Mesothelial cell of epicardium (in vitro differentiated cells): ENCODE measurements at places on chromosomes 6 and 20.

DNA sequence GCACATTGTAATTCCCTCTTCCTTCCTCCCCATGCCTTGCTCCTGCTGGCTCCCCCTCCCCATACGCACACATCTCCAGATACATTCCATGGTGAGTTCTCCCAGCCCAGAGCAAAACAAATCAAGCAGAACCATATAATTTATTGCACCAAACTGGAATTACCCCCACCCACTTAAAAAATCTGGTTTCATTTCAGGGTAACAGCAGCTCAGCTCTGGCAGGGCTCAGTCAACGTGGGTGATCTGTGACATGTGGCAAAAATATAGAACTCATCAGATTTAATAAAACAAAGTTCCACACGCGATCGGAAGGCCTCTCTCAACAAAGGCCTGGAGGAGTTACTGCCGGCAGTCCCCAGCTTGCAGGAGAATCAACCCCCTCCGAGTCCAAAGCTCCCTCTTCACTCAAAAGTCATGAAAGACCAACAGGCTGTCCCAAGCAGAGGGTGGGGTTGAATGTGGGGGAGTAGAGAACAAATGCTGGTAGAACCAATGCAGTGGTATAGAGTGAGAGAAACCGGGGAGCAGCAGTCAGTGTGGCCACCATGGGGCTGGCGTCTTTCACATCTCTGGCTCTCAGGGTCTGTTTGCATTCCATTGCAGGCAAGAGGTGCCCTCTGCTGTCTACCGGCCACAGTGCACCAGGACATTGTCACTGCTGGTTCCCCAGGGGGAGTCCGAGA is 323.3 kb upstream of the NT5E start:
- no peak overlapping the region for H3K4me3 ChIP-seq
- no peaks in the 10 kb centered on the region for H3K36me3 ChIP-seq
- H3K27ac ChIP-seq = no peak overlapping the region
- DNase-seq = no peak

GRCh38 chr20:34010405-34010931 is 16.8 kb downstream of the RALY start:
- no peak overlapping the region for H3K4me3 ChIP-seq
- H3K27me3 ChIP-seq = no peaks in the 10 kb centered on the region
- H3K36me3 ChIP-seq = peaks cover 8% of the 10 kb centered on the region
- peaks cover 21% of the 10 kb centered on the region for H3K4me1 ChIP-seq
- no peak for DNase-seq

- peak within 1 kb of the TSS; percentile 93 for H3K27ac ChIP-seq
- peak within 1 kb of the TSS; percentile 79 for H3K4me3 ChIP-seq
- peak; percentile 61 for DNase-seq
Measured at GRCh38 chr6:105179244-105180065, at the start of gene POPDC3. TSS of gene POPDC3 (minus strand) at chr6:105180014. CDS start at chr6:105161909, 18,105 bp downstream.

DNA sequence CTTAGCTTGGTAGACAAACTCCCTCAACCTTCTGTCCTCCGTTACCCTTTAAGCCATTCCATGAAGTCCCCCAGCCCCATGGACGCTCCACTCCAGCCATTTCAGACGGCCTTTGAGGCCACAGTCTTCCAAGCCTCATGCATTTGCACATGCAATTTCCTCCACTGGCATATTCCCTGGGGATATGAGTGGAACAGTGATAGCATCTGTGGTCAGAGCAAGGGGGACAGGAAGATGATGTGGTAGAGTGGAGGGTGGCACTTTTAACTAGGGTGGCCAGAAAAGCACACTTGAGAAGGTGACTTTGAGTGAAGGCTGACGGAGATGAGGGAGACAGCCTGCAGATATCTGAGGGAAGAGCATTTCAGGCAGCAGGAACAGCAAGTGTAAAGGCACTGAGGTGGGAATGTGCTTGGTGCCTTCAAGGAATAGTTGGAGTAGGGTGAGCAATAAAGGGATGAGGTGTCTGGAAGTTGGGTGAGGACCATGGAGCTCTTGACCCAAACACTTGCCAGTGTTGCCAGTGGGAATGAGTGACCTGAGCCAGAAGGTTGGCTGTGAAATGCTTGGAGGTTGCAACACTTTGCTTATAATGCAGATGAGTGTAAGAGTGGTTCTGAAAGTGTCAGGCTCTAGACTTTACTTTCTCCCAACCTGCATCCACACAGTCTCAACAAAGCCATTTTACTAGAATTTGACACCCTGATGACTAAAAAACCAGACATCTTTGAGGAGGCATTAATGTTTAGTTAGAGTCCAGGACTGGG is 275.6 kb upstream of the SUPT3H start:
- H3K27me3 ChIP-seq = peaks cover 8% of the 10 kb centered on the region
- no peaks in the 10 kb centered on the region for H3K36me3 ChIP-seq
- peaks cover 11% of the 10 kb centered on the region for H3K4me1 ChIP-seq
- no peak overlapping the region for H3K4me3 ChIP-seq

DNA sequence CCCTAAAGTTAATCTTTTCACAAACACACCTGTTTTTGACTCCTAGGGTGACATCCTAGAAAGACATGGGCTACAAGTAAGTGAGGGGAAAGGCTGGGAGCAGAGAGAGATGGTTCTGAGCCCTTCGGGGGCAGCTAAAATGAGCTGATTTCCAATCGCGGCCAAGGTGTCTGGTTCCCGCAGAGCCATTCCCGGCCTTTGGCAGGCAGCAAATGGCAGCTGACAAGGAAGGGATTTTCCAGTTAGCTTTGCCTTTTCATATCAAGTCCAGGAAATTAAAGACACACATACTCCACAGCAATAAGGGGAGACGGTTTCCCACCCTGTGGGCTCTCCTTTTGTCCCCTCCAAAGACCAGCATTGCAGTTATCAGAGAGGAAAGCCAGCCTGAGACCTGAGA is 228.5 kb downstream of the ZMYND8 start:
- H3K4me3 ChIP-seq = no peak overlapping the region
- peaks cover 34% of the 10 kb centered on the region for H3K4me1 ChIP-seq
- no peaks in the 10 kb centered on the region for H3K36me3 ChIP-seq
- no peaks in the 10 kb centered on the region for H3K27me3 ChIP-seq

DNA sequence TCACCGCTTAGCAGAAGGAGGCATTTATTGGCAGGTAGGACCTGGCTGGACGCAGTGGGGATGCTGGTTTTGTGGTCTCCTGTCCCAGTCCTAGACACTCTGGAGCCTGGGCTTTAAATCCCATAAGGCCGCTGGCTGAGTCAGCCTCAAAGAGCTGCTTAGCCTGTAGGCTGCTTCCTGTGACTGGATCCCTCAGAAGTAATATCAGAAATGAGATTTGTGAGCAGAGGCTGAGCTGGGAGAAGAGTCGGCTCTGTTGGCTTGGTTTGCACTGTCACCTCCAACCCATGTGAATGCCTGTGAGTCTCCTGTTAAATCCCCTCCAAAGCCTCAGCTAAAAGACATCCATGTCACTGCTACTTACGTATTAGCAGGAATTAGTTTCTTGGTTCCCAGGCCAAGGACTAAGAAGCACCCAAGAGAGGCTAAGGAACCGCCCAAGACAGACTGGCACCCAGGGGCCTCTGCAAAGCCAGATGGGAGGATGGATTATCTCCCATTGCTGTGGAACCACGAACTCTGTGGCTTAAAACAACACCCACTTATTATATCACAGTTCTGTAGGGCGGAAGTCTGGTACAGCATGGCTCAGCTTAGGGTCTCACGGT is 289.4 kb downstream of the CDC5L start:
- DNase-seq = no peak
- H3K27ac ChIP-seq = no peak overlapping the region
- H3K4me1 ChIP-seq = no peaks in the 10 kb centered on the region
- no peak overlapping the region for H3K4me3 ChIP-seq

- peaks cover 4% of the 10 kb centered on the region for H3K27me3 ChIP-seq
- H3K36me3 ChIP-seq = peaks cover 11% of the 10 kb centered on the region
- no peak for DNase-seq
- H3K4me1 ChIP-seq = peaks cover 33% of the 10 kb centered on the region
- peak overlapping the region; percentile 95 for H3K4me3 ChIP-seq
Measured at GRCh38 chr6:116571683-116572000, 338 bp downstream of the RWDD1 start.

GRCh38 chr6:102114402-102114801 is 720.9 kb downstream of the GRIK2 start:
- no peak overlapping the region for H3K4me3 ChIP-seq
- no peak for DNase-seq
- H3K4me1 ChIP-seq = no peaks in the 10 kb centered on the region
- H3K27ac ChIP-seq = no peak overlapping the region
- H3K36me3 ChIP-seq = no peaks in the 10 kb centered on the region

DNA sequence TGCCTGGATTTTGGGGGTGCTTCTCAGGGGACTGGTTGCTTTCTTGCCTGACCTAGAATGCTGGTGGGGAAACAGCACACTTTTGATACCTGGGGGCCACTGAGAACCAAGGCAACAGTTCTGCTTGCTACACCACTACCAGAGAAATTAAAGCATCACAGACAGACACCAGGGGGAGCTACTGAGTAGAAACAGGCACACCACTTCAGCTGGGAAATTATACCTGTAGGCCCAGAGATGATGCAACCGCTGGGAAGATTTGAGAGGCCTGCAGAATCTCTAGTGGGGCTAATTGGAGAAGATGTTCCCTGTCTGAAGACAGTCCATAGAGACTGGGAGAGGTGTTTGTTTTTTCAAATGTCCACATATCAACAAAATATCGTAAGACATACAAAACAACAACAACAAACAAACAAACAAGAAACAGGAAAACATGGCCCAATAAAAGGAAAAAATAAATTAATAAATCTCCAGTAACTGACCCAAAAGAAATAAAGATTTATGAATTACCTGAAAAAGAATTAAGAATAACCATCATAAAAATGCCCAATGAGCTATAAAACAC is 129.4 kb upstream of the RIN2 start:
- no peak overlapping the region for H3K4me3 ChIP-seq
- peak; percentile 53 for DNase-seq
- H3K27me3 ChIP-seq = no peaks in the 10 kb centered on the region
- H3K27ac ChIP-seq = no peak overlapping the region
